ENCODE measurements at places on chromosomes 5 and 9.
A peak's percentile ranks its signal among the peaks of the same experiment; 100 is the strongest.

DNA sequence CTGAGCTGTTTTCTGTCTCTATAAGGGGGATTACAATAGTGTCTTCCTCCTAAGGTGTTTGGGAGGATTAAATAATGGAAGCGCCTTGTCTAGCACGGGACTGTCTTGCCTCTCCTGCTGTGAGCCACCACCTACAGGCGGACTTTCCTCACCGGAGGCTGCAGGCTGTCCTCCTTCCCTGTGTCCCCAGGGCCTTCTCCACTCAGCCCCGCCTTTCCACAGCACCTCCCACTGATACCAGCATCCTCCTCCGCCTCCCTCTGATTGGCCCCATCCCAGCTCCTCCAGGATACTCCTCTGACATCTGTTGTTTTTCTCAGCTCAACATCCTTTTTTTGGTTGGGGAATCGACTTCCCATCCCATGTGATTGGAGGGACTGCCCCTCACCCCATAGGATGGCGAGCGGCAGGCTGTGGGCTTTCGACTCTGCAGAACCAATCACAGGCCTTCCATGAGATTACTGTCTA, 851 bp upstream of the ZDHHC12 start:
- peaks cover 34% of the 10 kb centered on the region for H3K4me1 ChIP-seq
- peak overlapping the region; percentile 93 for H3K27ac ChIP-seq
- no peaks in the 10 kb centered on the region for H3K27me3 ChIP-seq
- DNase-seq = peak; percentile 41
- no peaks in the 10 kb centered on the region for H3K36me3 ChIP-seq

DNA sequence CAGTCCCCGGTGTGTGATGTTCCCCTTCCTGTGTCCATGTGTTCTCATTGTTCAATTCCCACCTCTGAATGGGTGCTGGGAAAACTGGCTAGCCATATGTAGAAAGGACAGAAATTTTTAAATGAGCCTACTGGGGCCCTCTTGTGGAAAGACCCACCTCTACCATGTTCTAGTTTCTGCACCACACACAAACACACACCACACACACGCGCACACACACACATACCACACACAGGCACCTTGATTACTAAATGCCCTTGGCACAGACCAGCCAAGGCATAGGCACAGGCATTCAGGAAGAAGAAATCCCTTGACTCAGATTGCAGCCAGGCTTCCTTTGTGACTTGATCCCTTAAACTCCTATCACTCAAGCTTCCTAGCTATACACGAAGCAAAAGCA, 60.5 kb downstream of the SIL1 start:
- H3K4me3 ChIP-seq = no peak overlapping the region
- H3K27ac ChIP-seq = no peak overlapping the region
- H3K4me1 ChIP-seq = peaks cover 22% of the 10 kb centered on the region
- no peak for DNase-seq
- peaks cover 5% of the 10 kb centered on the region for H3K36me3 ChIP-seq

- H3K27me3 ChIP-seq = peaks cover 15% of the 10 kb centered on the region
- no peak overlapping the region for H3K4me3 ChIP-seq
- no peak overlapping the region for H3K27ac ChIP-seq
- H3K4me1 ChIP-seq = no peaks in the 10 kb centered on the region
Observed at GRCh38 chr9:80163889-80164288, 592.1 kb downstream of the TLE4 start.

GRCh38 chr5:138230261-138230660, 17.1 kb upstream of the CDC23 start:
- no peaks in the 10 kb centered on the region for H3K4me1 ChIP-seq
- H3K36me3 ChIP-seq = no peaks in the 10 kb centered on the region
- H3K4me3 ChIP-seq = no peak overlapping the region

GRCh38 chr5:32311404-32312196, 1.1 kb downstream of the MTMR12 start:
- H3K4me3 ChIP-seq = peak overlapping the region; percentile 97
- DNase-seq = no peak
- H3K27me3 ChIP-seq = no peaks in the 10 kb centered on the region
- peak overlapping the region; percentile 94 for H3K27ac ChIP-seq

GRCh38 chr9:106890608-106891007, 27.6 kb downstream of the ZNF462 start:
- no peaks in the 10 kb centered on the region for H3K36me3 ChIP-seq
- no peak overlapping the region for H3K4me3 ChIP-seq
- no peak for DNase-seq
- no peaks in the 10 kb centered on the region for H3K27me3 ChIP-seq
- no peaks in the 10 kb centered on the region for H3K4me1 ChIP-seq

GRCh38 chr5:96651047-96651446, 11.1 kb upstream of the CAST start:
- H3K4me1 ChIP-seq = peaks cover 18% of the 10 kb centered on the region
- no peak for DNase-seq
- H3K36me3 ChIP-seq = peaks cover 2% of the 10 kb centered on the region
- H3K4me3 ChIP-seq = no peak overlapping the region
- peaks cover 31% of the 10 kb centered on the region for H3K27me3 ChIP-seq

GRCh38 chr9:99016681-99017387, 73.1 kb downstream of the COL15A1 start:
- no peak overlapping the region for H3K27ac ChIP-seq
- H3K4me1 ChIP-seq = peaks cover 16% of the 10 kb centered on the region
- DNase-seq = no peak
- no peaks in the 10 kb centered on the region for H3K36me3 ChIP-seq
- H3K4me3 ChIP-seq = no peak overlapping the region
